ENCODE measurements at places on chromosomes 5 and 9. TPM values are rescaled to one million over a fixed set of nuclear protein-coding genes. Genes with fewer than 3 reads are reported as not detected.
A peak's percentile ranks its signal among the peaks of the same experiment; 100 is the strongest.

Gene FBP1
- total RNA-seq = 0.19 TPM

Gene DDX4
- not detected for total RNA-seq

Gene SPTLC1
- total RNA-seq = 91.4 TPM

- peaks cover 15% of the 10 kb centered on the region for H3K4me1 ChIP-seq
- H3K27ac ChIP-seq = peak within 1 kb of the TSS; percentile 68
- no peaks in the 10 kb centered on the region for H3K36me3 ChIP-seq
- DNase-seq = peak; percentile 14
- H3K4me3 ChIP-seq = peak within 1 kb of the TSS; percentile 28
- peaks cover 5% of the 10 kb centered on the region for H3K27me3 ChIP-seq
These were observed at the start of gene DOCK2 for GRCh38 chr5:169637085-169637548. Gene DOCK2, plus strand, starts transcription at chr5:169637275. Its CDS starts 52 bp downstream, at chr5:169637327.

- no peak overlapping the region for H3K4me3 ChIP-seq
- no peak for DNase-seq
- H3K36me3 ChIP-seq = peaks cover 11% of the 10 kb centered on the region
- H3K27ac ChIP-seq = no peak overlapping the region
These were observed 138.9 kb downstream of the RGS3 start for GRCh38 chr9:113602126-113603047.

GRCh38 chr5:112908854-112909253 lies 13.2 kb downstream of the REEP5 start:
- no peaks in the 10 kb centered on the region for H3K27me3 ChIP-seq
- H3K4me1 ChIP-seq = peaks cover 11% of the 10 kb centered on the region
- peaks cover 56% of the 10 kb centered on the region for H3K36me3 ChIP-seq
- H3K4me3 ChIP-seq = no peak overlapping the region
- no peak for DNase-seq

- no peak for DNase-seq
- H3K36me3 ChIP-seq = no peaks in the 10 kb centered on the region
- no peaks in the 10 kb centered on the region for H3K27me3 ChIP-seq
These were observed 55.2 kb upstream of the SLIT3 start for GRCh38 chr5:169356181-169356580.
